ENCODE measurements at places on chromosomes 6 and 20.
A peak's percentile ranks its signal among the peaks of the same experiment; 100 is the strongest.

- no peak for DNase-seq
Measured at GRCh38 chr6:126048635-126049034, 62.3 kb downstream of the TRMT11 start.

GRCh38 chr6:32447932-32448331 lies 8.2 kb downstream of the HLA-DRA start:
- DNase-seq = no peak

- no peak for DNase-seq
Measured at GRCh38 chr6:56572788-56573471, 69.8 kb downstream of the DST start.

DNA sequence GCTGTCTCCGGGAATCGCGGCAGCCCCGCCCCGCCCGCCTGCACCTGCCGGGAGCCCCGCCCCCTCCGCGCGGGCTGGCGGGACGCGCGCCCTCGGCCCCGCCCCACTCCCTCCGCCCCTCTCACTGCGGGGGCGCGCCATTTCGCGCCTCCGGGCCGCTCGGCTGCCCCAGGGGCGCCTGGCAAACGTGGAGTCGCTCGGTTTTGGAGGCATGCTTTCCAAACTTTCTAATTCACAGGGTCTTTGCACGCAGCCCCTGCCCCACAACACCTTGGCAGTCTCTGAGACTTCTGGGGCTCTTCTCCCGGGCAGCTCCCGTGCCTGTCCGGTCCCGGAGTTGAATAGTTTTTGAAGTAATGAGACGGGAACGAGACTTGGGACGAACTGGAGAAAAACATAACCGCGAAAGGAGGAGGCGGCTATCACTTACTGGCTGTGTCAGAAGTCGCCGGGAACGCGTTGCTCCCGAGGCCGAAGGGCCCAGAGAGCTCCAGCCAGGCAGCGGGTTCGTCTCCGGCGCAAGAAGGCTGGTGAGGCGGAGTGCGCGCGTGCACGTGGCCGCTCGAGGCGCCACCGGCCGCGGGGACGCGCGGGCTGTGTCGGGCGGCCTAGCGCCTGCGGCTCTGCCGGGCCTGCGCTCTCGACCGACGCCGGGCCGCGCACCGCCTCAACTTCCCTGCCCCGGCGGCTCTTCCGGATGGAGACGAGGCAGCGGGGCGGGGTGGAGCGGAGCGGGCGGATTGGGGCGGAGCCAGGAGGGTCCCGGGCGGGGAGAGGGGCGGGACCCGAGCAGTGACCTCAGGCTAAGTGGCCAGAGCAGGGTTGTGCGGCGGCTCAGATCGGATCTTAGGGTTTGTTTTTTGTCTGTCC lies at the start of gene MCM9:
Gene MCM9, minus strand, starts transcription at position 699 of the 870 bp plus-strand sequence. CDS start 3,436 bp downstream, outside the sequence.
- peak; percentile 93 for DNase-seq

- DNase-seq = no peak
Measured at GRCh38 chr6:137754366-137754765, 112.7 kb upstream of the TNFAIP3 start.

DNA sequence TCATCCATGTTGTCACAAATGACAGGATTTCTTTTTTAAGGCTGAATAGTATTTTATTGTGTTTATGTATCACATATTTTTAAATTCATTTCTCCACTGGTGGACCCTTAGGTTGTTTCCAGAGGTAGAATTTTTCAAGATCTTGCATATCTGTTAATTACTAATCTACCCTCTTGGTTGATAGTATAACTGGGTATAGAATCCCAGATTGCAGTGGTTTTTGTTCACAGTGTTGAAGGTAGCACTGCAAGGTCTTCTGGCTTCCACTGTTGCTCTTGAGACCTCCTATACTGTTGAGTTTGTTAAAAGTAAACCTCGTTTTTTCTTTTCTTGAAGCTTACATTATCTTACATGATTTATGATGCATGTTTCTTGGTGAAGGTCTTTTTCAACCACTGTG lies 22.9 kb downstream of the CDC5L start:
- no peak for DNase-seq

- DNase-seq = no peak
Measured at GRCh38 chr6:96575359-96575758, 12.4 kb downstream of the FHL5 start.

DNA sequence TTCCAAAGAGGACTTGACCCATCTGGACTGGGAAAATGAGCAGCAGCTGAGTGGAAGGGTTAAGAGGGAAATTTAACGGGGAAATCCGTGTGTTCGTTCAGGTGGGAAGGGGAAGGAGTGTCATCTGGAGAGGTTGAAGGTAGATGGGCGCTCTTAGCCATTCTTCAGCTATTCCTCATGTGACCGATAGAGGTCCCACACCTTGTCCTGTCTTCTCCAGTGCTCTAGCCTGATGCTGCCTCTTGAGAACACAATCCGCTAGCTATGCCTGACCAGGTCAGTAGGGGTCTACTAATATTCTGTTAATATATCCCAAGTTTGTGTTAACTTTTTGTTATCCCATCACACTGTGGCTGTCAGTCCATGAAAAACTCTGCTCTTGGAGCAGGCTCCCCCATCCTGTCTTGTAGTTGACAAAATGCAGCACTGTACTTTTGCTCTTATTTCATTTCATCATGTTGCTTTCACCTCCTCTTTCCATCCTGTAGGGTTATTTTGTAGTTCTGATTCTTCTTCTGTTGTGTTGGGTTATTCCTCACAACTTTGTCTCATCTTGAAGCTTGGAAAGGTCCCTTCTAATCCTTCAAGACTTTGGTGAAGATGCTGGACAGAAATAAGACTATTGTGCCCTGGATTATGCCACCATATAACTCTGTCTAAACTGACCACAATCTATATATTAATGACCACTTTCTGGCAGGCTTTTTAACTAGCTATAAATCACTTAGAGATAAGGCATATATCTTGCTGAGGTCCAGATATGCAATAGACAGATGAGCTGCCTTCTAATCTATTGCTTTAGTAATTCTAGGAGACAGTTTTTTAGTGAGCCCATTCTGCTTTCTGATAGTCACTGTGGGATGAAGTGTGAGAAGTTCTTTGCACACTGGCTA lies 123.4 kb upstream of the SUPT3H start:
- no peak for DNase-seq

DNA sequence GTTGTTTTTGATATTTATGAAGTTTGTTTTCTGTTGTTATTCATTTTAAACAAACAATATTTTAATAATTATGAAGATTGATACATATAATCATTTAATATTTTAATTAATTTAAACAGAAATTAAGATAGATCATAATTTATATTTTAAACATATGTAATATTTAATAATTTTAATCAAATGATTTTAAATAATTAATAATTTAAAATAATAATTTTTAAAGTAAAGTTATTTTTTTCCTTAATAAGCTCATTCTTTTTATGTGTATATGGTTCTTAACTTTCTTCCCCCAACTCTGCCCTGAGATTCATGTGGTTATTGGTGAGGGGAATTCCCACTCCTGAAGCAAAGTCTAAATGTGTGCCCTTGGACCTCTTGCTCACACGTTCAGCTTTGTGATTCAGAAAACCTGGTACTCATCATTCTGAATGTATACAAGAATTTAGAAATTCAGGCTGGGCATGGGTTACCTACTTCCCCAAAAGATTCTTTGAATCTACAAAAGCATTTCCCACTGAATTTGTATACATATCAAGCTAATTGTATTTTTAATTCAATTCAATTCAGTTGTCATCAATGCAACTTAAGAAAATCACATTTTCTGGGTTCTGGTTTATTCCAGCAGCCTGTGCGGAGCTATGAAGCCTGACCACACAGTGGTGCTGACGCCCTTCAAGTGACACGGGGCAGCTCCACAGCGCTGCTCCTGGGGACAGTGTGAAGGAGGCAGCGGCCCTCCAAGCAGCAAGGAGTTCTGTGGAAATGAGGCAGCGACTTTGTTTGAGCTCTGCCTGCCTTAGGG lies 168.9 kb upstream of the UST start:
- DNase-seq = peak; percentile 87

DNA sequence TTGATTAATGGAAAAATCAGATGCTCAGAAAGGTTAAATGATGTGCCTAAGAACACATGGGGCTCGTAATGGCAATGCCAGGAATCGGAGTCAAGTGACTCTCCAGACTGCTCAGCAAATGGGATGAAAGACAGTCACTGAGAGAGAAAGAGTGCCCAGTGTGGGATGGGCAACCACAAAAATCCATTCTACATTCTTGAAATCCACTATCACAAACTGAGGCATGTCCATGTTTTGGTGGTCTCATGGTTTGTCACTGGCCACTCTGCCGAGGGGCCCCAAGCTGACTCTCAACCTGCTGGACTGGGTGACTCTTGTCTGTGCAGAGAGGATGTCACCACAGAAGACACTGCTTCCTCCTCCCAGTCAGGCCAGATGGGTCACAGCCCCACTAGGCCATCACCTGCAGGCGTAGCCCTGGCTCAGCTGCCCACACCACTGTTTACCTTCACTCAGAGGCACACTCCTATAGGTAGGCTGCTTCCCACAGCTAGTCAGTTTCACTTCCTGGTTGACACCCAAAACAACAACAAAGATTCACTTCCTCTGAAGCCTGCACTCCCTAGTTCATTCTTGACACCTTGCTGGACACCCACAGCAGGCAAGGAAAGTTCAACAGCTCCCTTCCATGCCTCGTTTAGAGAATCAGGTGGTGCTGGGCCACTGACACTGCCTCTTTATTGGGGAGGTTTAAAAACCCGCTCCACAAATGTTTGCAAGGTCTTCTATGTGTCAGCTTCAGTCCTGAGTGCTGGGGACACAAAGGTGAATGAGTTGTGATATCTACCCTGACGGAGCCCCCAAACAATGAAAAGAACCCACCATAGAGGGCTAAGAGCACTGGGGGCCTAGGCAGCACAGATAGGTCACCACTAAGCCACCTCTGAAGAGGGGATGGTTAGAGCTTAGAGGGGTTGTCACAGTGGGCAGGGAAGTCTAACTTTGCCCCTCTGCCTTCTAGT lies 21.7 kb downstream of the MAP1LC3A start:
- DNase-seq = no peak

DNA sequence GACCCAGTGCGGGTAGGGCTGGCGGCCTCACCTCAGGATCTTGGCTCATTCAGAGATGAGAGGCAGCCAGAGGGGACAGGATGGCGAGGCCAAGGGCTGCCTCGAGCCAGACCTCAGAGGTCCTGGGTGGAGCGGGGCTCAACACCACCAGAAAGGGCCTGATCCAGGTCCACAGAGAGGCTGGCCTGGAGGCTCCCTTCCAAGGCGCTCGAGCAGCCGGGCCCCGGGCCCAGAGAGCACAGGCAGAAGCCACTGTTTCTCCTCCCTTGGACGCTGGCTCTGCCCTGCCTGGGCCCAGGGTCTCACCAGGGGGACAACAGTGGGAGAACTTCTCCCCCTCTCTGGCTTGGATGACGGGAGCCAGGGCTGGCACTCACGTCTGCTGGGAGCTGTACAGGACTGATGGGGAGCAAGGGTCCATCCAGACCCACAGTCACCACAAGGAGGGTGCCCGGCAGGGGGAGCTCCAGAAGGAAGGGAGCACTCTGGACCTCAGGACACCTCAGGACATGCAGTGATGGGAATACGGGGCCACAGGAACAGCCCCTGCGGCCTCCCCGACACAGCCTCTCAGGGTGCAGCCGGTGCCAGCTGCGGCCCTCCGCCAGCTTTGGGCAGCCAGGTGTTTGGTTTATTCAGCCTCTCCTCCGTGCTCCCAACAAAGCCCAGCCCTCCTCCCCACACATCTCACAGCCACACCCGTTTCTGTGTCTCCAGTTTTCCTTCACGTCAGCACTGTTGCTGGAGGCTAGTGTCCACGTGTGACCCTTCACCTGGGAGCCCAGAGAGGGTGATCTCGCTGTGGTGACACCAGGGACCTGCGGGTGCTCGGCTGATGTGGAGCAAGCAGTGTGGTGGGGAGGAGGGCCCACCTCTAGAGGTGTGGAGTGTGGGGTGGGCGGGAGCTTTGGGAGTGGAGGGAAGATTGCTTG lies 8.7 kb downstream of the RPS21 start:
- DNase-seq = no peak

- DNase-seq = no peak
Measured at GRCh38 chr20:40602381-40602780, 86.7 kb downstream of the MAFB start.

GRCh38 chr6:37279366-37280134 lies 21.6 kb upstream of the TMEM217 start:
- DNase-seq = no peak

DNA sequence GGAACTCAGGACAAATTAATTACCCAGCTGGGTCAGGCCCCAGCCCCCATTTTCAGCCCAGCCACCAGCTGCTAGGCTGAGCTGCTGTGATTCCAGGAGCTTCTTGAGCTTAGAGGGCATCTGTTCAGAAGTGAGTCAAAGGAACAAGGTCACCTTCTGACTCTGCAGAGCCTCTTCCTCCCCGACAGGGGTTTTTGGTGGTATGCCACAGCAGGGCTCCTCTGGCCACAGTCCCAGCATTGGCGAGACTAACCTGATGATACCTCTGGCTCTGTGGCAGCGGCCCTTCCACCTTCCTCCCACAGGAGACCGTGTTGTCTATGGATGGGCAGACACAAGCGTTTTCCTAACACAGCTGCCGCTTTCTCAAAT lies 39.7 kb downstream of the ZC3H12D start:
- no peak for DNase-seq

- DNase-seq = no peak
Measured at GRCh38 chr6:76222189-76222588, 149.7 kb upstream of the IMPG1 start.

DNA sequence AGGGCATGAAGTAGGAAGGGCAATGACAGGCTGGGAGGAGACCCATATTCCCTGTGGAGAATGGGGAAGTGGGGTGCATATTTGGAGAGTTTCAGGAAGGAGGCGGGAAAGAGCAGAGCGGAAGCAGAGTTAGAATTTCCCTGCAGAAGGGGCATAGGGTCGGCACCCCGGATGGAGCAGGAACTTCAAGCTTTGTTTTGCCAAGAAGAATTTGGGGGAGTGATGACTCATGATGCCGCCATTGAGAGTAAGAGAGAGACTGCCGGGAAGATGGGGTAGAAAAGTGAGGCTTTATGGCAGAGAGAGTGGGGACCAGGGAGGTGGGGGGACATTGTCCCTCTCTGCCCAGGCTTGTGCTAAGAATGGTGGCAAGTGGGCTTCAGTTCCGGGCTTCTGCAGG lies 50.3 kb upstream of the EPB41L1 start:
- DNase-seq = no peak

GRCh38 chr20:58125726-58126125 lies 102.7 kb downstream of the ANKRD60 start:
- no peak for DNase-seq

GRCh38 chr20:60101891-60102281 lies 143.7 kb downstream of the CDH26 start:
- no peak for DNase-seq

DNA sequence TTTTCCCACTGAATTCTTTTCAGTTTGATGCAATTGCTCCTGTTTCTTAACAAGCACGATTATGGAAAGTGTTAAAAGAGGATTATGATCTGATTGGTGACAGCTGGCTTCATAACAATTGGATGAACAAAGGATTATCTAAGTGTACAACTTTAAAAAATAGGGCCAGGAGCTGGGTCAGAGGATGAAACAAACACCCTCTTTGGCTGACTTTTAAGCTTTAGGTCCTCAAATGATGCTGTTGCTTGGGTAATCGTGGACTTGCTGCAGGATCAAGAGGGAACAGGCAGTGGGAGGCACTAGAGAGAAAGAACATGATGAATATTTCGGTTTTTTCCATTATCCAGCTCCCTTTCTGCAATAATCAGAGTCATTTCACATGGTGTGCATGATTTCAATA lies 35.5 kb upstream of the TMX4 start:
- DNase-seq = no peak
